ENCODE measurements at places on chromosomes 7 and 10.

GRCh38 chr7:157930441-157930840 lies 593.6 kb downstream of the DNAJB6 start:
- DNase-seq: no peak

GRCh38 chr7:89618274-89618673 lies 536.0 kb upstream of the STEAP1 start:
- no peak for DNase-seq

DNA sequence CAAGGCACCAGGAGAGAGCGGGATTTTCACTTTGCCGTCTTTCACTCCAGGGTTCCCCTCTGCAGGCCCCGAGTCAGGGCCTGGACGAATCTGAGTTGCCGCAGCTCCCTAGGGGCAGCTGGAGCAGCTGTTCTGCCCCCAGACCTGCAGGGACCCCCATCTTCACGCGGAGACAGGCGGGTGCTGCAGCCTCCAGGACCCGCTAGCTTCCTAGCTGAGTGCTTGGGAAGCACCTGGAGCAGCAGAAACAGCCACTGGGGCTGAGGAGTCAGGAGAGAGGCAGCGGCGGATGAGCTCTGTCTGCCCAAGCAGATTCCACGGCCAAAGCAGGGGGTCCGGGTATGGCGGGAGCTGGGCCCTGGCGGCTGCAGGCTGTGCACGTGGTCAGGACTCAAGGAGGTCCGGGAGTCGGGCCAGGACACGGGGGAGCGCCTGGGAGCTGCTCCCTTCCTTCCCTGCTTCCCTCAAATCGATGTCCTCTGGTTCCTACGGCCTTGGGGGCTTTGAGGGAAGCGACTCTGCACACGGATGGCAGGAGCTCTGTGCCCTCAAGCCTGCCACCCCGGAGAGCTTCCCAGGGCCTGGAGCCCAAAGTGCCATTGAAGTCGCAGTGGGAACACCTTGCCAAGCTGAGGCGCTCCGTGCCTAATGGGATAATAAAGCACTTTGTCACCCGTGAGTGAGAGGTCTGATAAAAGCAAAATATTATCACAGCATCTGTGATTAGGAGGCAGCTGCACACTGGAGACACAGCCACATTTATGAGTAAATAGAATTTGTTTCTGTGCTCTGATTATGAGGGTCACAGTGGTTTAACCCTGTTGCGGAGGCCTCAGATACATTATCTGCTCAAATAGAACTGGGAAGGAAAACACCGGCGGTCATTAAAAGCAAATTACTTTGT lies 17.2 kb downstream of the MNX1 start:
- DNase-seq: no peak

DNA sequence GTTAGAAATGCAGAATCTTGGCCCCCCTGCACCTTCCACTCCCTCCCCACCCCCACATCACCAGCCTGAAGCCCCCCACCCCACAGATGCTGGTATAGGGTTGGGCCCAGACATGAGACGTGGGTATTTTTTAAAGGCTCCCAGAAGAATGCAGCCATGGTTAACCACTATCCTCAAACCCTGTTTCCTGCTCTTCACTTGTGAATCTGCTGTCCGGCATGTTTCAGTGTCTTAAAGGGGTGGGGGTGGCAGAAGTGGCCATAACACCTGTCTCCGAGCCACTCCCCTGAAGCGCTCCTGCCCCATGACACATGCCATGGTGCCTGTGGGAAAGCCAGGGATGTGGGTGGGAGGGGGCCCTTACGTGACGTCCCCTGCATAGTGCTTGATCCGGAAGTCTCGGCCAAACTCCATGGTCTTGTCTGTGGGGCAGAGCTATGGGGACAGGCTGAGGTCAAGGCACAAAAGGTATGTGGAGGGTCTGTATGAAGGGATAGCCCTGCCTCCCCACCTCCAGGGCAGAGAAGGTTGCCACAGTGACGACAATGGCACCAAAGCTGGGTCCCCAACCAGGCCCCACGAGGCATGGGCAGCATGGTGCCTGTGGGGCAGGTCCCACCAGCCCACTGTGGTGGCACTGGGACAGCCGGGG lies 9.6 kb downstream of the MYO1G start:
- no peak for DNase-seq

GRCh38 chr7:31462636-31463035 lies 51.3 kb upstream of the ITPRID1 start:
- DNase-seq: no peak

DNA sequence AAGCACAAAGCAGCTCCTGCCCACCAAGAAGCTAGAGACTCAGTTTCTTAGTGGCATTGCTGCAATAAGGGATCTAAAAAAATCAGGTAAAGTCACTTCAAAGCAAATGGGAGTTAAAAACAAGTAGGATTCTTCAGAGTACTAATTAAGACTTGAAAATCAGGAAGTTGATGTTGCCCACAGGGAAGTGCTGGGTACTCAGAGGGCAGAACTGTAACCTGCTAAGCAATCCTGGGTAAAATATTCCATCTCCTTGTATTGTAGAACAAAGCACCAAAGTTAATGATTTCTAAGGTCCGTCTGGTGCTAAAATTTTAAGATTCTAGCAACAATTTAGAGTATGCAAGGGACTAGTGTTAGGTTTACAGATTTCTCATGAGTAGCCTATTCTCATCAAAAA lies 8.3 kb downstream of the PEX1 start:
- no peak for DNase-seq

Data from ELR (cell line).